Liver (tissue), 10 donors: ENCODE measurements at places on chromosomes 7 and 10.

- DNase-seq = no peak
These were observed 181.7 kb downstream of the LRMDA start for GRCh38 chr10:75612904-75613684.

GRCh38 chr7:149498811-149499210 lies 1.2 kb upstream of the ZNF746 start:
- DNase-seq = no peak

- DNase-seq = no peak
These were observed 80.2 kb downstream of the HTR7 start for GRCh38 chr10:90777621-90778020.

- DNase-seq = no peak
These were observed 42.7 kb downstream of the NPTX2 start for GRCh38 chr7:98659756-98660155.

GRCh38 chr10:100238429-100238828 lies 9.0 kb upstream of the CHUK start:
- no peak for DNase-seq

DNA sequence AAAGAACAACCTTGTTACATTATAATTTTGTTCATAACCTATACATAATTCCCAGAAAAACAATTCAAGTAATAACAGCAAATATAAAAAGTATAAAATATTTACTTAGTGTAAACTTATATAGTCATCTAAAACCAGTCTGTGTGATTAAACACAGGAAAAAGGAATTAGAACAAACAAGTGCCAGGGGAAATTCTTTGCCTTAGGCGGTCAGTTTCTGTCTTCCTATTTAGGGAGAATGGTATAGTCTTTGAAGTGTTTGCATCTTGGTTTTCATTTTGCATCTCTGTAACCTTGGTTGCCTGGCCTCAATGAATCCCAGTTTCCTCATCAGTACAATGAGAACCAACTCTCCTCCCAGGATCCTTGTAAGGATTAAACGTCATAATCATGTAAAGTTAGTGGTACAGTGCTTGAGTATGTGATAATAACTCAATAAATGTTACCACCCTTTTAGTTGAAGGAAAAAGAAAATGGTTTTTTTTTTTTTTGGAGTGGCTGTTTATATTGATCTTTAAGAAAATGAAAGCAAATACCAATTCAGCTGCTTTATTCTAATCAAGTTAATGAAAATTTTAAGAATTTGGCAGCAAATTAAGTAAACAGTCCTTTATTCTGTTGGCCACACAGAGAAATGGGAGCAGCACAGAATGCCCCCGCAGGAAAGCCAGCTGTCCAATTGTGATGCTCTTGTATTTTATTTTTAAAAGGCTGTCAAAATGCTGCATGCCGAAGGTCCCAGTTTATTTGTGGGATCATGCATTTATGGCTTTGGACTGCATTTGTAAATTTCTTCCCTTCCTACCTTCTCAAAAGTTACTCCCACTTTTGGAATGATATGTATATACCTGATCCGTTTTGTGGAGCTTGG lies 61.8 kb downstream of the SHH start:
- no peak for DNase-seq

DNA sequence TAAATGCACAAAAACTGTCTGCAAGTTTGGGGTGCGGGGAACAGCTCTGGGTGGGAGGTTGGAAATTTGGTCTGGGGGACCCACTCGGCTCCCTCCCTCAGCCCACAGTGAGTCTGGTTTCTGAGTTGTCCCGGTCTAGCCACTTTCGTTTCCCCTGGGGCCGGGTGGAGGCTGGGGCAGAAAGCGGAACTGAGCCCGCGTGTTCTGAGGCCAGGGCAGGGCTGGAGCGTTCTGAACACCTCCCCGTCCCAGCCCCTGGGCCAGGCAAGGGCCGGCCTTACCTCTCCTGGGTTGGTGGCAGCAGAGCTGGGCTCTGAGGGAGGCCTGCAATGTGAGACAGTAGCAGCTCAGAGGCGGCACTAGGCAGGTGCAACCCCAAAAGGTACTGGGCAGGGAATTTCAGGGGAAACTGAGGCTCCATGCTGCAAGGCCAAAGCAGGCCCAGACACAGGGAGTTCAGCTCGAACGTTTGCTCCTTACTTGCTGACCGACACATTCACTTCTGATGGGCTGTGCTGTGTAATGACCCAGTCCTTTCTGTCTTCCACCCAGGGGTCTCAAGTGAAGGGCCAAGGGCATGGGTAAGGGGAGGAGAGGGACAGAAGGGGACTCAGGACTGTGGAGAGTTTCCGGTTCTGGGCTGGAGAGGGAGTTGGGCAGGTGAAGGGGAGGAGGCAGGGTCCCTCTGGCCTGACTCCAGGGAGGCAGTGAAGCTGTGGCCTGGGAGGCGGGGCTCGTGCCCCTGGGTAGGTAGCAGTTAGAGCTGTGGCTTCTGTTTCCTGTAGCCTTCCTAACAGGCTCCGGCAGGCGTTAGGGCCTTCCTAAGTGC lies 3.0 kb downstream of the IRF5 start:
- peak; percentile 35 for DNase-seq

GRCh38 chr7:86448856-86449255 lies 194.9 kb upstream of the GRM3 start:
- no peak for DNase-seq

DNA sequence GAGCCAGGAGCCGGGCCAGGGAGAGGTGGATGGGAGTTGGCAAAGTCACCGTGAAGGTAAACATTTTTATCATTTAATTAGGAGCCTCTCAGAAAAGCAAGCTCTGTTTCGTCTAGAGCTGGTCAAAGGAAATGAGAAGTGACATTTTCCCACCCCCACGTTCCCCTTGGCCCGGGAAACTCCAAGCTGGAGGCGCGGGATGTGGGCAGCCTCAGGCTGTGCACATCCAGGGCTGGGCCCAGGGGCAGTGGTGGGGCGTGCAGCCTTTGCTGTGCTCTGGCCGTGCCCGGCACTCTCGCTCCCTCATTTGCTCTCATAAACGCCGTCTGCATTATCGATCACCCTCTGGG lies 135.6 kb upstream of the RET start:
- no peak for DNase-seq

DNA sequence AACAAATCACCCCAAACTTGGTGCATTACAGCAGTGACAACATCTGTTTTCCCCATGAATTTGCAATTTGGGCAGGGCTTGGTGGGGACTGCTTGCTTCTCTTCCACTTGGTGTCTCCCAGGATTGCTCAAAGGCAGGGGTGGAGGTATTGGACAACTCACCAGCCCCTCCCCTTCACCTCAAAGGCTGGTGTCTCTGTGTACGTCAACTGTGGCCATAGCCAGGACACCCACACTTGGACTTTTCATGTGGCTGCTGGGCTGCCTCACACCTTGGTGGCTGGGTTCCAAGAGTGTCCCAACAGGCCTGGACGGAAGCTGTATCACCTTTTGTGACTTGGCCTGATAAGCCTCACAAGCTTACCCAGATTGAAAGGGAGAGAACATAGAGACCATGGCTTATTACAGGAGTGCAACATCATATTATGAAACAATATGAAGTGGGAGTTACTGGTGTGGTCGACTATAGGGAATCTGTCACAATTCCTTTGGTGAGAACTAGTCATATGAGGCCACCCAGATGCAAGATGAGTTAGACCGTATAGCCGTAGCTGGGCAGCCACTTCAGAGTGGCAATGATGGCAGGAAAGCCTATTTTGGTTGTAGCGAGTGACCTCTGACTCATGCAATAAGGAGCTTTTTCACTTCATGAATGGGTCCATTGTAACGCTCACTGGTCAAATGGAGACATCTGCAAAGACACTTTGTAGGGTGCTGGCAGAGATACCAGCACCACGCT lies 187.6 kb upstream of the ITGB1 start:
- no peak for DNase-seq

DNA sequence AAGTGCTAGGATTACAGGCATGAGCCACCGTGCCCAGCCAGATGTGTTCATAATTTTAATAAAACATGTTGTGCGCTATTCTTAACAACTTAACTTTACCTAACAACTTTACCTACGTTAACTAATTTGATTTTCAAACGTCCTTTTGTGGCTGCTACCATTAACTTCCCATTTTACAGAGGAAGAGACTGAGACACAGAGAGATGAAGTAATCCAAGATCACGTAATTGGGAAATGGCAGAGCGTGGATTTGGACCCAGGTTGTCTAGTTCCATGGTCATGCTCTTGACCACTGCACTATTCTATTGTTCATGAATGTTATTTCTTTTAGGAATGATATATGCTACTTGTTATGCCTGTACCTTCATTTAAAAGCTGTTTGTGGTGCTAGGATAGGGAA lies 80.3 kb upstream of the MTPN start:
- no peak for DNase-seq

- no peak for DNase-seq
These were observed 41.5 kb upstream of the SMIM30 start for GRCh38 chr7:113159746-113160339.

DNA sequence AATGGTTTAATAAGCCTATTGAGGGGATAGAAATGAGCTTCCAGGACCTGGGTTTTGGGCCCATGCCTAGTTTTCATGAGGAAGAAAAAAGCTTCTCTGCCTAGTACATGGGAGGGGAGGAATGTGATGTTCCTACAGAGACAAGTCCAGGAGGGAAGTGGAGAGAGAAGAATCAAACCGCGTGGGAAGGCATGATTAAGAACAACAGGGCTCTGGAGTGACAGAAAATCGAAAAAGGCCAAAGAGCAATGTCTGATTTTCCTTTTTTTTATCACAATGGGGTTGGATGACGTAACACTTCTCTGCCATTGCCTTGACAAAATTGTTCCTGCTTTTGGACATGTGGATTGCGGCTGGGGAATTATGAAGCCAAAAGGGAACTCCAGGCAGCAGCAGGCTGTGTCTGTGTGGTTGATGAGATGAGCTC lies 258.6 kb downstream of the CXCL12 start:
- no peak for DNase-seq

DNA sequence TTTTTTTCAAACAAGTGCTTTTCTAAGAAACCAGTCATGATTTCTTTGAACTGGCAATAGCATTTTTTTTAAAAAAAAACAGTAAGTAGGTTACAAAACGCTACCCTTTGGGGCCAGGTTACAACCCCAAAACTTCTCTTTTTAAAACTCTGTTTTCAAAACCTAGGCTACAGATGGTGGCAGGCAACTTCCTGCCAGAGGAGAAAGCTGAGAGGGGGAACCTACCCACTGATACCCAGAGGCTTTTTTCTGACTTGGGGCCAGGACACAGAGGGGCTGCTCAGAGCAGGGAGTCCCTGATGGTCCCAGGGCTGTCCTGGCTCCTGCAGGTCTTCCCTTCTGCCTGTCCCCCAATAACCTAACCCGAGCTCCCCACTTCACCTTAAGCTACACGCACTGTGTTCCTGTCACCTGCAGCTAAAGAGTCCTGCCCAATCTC lies 6.9 kb downstream of the STN1 start:
- no peak for DNase-seq

DNA sequence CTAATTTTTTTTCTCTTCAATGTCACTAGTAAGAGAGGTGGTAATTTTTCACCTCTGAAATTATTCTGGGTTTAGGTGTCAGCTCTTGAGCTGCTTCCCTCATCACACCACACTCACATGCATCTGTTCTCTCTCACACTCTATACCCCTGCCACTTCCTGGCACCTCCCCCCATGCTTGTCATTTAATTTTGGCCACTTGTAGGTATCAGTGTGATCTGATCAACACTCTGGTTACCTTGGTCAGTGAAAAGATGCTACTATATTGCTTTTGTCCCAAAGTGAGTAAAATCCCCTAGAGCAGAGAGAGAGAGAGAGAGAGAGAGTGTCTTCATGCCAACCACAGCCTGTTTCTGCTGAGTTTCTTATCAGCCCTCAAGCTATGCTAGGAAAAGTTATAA lies 42.5 kb downstream of the STK17A start:
- DNase-seq = no peak

DNA sequence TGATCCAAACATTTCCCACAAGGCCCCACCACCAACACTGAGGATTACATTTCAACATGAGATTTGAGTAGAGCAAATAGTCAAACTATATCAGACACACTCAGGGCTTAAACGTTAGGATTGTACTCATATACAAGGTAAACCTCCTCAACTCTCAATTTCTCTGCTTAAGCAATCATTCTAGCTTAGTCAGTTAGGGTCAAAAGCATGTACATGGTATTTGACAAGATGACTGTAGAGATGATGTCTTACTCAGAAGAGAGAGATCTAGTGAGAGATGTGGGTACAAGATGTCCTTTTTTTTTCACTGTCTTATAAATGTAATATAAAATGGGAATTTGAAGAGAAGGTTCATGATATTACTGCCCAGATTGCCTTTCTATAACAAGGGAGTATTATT lies 270.1 kb downstream of the PRKG1 start:
- DNase-seq = no peak

GRCh38 chr7:70704831-70705346 lies 427.1 kb upstream of the GALNT17 start:
- DNase-seq = no peak

- no peak for DNase-seq
These were observed 39.0 kb downstream of the KCNMA1 start for GRCh38 chr10:77598606-77599005.

DNA sequence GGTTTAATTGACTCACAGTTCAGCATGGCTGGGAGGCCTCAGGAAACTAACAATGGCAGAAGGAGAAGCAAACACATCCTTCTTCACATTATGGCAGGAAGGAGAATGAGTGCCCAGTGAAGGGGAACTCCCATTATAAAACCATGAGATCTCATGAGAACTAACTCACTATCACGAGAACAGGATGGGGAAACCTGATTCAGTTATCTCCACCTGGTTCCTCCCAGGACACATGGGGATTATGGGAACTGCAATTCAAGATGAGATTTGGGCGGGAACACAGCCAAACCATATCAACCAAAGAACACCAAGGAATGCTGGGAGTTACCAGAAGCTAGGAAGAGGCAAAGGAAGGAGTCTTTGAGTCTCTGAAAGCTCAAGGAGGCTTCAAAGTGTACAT lies 94.3 kb downstream of the IPMK start:
- DNase-seq = no peak

- no peak for DNase-seq
These were observed 134.7 kb downstream of the DNAJB6 start for GRCh38 chr7:157471259-157472125.

GRCh38 chr7:158854681-158855081 lies 1.7 kb upstream of the DYNC2I1 start:
- no peak for DNase-seq

- no peak for DNase-seq
These were observed 118.6 kb downstream of the RNF216 start for GRCh38 chr7:5662828-5663227.

GRCh38 chr7:51017576-51018535 lies 235.2 kb upstream of the GRB10 start:
- DNase-seq = peak; percentile 22

GRCh38 chr7:95915731-95916130 lies 143.4 kb downstream of the DYNC1I1 start:
- no peak for DNase-seq

DNA sequence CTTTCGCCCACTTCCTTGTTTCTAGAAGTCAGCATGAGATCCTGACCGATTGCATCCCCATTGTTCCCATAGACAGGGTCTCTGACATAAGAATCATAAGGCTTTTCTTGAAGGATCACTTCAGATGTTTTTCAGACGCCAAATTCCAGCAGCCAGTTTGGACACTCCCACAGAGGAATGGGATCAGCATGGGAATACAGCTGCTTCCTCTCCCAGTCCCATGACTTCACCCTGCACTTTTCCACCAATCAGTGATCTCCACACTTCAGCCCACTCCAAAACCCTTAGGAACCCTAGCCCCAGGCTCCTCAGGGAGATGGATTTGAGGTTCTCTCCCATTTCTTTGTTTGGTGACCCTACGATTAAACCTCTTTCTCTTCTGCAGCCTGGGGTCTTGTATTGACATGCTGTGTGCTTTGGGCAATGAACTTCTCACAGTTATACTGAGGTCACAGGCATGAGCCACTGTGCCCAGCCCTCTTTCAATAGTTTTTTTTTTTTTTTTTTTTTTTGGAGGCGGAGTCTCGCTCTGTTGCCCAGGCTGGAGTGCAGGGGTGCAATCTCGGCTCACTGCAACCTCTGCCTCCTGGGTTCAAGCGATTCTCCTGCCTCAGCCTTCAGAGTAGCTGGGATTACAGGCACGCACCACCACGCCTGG lies 52.8 kb upstream of the CHST3 start:
- no peak for DNase-seq
